ENCODE measurements at places on chromosomes 4 and X.

GRCh38 chr4:4857001-4857808 is 2.3 kb upstream of the MSX1 start:
- no peak for DNase-seq

GRCh38 chrX:17597327-17597726 is 140.0 kb upstream of the SCML1 start:
- no peak for DNase-seq

GRCh38 chr4:68469482-68469881 is 22.2 kb downstream of the TMPRSS11E start:
- no peak for DNase-seq

DNA sequence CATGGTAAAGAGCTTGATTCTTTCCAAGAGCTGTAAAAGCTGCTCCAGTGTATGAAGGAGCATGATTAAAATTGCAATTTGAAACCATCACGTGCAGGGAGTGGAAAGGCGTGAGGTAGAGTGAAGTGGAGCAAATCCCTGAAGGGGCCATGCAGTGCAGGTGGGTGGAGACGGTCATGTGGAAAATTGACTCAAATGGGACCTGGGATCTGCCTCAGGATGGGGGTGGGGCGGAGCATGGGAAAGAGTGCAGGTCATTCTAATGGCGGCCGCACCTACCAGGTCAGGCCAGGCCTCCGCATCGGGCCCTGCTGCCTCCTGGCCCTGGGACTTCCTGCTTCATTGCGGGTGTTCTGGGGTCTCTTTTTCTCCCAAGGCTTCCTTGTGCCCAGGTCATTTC is 25.3 kb upstream of the TRIM60 start:
- no peak for DNase-seq

GRCh38 chr4:16056681-16057385 is 27.0 kb downstream of the PROM1 start:
- no peak for DNase-seq

DNA sequence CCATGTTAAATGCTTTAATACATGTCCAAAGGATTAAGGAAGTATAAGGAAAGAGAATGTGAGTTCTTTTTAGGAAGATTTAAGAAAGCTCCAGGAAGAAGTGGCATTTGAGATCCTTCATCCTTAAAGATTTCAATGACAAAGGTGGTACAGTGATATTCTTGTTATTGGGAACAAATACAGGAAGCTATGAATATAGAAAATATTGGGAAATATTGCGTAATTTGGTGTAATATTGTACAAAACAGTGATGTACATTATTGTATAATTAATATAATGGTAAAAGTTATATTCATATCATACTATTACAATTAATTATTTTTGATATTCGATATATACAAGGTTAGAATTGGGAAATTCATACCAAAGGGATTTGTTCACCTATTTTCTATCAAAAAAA is 937.9 kb downstream of the CCSER1 start:
- no peak for DNase-seq
